ENCODE measurements at places on chromosomes 6 and 20. TPM values are rescaled to one million over a fixed set of nuclear protein-coding genes. Genes with fewer than 3 reads are reported as not detected.

DNA sequence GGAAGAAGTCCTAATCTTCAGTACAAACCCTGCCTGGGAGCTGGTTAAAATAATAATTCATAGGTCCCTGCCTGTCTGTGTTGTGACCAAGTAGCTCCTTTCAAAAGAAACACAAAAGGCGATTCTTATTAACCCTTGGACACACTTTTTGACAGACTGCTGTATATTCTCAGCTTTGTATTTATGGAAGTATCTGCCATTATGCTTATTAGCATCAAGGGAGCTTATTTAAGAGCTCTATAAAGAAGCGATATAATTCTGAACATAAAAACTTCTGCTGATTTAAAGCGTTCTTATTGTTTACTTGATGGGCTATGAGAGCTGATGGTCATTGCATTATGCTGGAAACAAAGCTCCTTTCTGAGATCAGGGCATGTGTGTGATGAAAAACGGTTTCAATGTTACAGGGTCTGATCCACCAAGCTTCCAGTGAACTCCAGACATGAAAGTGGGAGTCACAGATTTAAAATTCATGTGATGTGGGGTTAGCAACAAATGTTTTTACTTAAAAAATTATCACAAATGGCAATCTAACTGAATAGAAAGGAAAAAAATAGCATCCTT is 181.8 kb upstream of the PDE10A start:
- no peak for DNase-seq

GRCh38 chr6:169926617-169927417 is 175.4 kb downstream of the ERMARD start:
- DNase-seq = no peak

EYS gene
- total RNA-seq = 1.6 TPM

GRCh38 chr6:4185846-4186245 is 50.5 kb upstream of the ECI2 start:
- no peak for DNase-seq

RNF39 gene
- total RNA-seq = 2.3 TPM

NNAT gene
- not detected for total RNA-seq

DNA sequence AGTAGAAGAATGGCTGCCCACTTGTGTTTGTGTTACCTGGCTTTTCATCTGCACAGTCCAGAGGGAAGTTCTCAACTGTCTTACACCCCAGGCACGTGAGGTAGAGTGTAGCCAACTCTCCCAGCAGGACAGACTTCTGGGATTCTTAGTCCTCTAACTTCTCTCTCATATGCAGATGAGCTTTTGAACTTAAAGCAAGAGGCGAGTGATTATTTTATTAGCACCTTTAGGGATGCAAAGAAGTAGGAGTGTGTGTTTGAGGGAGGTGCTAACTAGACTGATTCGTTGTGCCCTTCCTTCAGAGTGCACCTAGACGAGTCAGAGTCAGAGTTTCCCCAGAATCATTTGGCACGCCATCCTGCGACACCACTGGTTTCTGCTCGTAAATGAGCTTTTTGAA is 10.8 kb downstream of the CDYL start:
- DNase-seq = no peak

GRM1 gene
- not detected for total RNA-seq

DNA sequence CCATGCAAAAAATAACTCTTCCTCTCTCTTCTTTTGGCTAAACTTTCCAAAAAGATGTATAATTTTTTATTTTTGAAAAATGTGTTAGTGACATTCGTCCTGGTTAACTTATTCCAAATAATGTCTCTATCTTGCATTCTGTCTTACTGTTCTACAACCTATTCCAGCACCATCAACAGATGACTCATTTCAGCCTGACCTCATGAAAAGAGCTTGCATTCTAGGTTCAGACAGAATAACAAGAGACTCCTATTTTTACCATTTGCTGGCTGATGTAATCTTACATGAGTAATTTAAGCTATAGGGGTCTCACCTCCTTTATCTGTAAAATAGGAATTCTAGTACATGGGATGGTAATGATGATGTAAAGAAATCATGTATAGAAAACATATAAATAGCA is 109.0 kb downstream of the FUT9 start:
- DNase-seq = no peak

GRCh38 chr6:18293076-18293904 is 29.0 kb upstream of the DEK start:
- DNase-seq = peak; percentile 27

RAB44 gene
- 0.09 TPM for total RNA-seq

RIPOR3 gene
- not detected for total RNA-seq

RIMS1 gene
- total RNA-seq = not detected

DNA sequence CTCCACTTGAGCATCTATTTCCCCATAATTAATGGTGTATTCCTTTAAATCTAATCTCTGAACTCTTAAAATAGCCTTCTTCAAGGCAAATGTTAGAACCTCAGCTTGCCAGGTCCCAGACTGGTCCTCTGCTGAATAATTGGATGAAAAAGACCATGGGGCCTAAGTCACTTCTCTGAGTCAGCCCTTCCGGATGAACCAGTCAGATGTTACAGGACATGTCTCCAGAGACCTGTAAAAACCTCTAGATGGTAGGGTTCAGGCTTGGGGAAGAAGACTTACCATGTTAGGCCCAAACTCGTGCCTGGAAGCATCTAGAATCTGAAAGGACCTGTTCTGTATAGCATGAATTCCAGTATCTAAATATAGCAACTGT is 97.3 kb downstream of the CDKAL1 start:
- DNase-seq = no peak

- peak; percentile 77 for DNase-seq
Observed at GRCh38 chr6:135088818-135089809, 34.5 kb upstream of the HBS1L start.

PLA2G7 gene
- not detected for total RNA-seq

- DNase-seq = peak; percentile 25
Observed at GRCh38 chr6:56891754-56892153, 63.2 kb upstream of the BEND6 start.

DNA sequence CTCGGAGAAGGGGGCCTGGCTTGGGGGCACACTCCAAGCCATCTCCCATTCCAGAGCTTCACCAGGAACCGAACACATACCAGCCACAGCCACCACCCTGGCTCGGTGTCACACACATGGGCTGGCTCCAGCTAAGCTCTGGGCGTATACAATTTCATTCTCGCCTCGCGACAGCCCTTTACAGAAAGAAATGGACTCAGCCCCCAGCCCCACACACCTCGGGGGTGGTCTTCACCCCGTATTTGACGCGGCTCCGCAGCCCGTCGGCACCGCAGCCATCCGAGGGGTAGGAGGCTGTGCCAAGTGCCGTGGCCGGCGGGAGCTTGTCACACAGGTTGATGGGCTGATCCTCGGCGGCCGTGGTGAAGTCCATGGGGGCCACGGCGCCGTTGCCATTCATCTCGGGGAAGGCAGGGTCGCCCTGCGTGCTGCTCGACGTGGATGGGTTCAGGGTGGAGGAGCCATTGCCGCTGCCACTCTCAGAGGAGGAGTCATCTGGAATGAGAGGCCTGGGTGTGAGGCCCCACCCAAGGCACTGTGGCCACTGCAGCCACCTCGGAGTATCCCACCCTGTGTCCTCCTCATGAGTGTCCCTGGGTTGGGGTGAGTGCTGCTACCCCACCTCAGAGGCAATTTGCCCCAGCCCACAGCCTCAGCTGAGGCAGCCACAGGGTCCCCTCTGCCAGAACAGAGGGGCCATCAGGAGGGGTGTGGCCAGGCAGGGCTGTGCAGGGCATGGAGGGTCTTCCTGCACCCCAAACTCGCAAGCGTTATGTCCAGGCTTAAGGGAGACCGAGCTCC is 98.0 kb downstream of the ASXL1 start:
- DNase-seq = no peak

DNA sequence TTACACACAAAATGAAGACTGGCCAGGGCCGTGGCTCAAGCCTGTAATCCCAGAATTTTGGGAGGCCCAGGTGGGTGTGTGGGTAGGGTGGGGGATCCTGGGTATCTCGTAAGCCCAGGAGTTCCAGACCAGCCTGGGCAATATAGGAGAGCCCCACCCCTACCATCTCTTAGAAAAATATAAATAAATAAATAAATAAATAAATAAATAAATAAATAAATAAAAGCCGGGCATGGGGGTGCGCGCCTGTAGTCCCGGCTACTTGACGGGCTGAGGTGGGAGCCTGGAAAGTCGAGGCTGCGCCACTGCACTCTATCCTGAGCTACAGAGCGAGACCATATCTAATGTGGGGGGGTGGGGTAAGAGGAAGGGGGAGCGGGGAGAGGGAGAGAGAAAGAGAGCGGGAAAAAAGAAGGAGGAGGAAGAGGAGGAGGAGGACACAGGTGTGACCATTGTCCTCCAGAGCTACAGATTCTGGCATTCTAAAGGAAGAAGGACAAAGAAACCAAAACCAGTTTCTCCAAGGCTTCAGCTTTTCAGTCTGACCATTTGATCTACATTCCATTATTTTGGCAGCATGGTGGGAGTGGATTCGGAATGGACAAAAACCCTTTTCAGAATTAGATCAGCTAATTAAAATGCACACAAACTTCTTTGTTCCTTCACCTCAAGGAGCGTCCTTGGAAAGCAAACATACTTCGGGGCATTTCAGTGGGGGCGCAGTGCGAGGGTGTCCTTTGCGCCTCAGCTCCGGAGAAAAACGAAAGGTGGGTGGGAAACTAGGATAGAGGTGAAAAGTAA is 577 bp upstream of the C6orf141 start:
- no peak for DNase-seq

DNA sequence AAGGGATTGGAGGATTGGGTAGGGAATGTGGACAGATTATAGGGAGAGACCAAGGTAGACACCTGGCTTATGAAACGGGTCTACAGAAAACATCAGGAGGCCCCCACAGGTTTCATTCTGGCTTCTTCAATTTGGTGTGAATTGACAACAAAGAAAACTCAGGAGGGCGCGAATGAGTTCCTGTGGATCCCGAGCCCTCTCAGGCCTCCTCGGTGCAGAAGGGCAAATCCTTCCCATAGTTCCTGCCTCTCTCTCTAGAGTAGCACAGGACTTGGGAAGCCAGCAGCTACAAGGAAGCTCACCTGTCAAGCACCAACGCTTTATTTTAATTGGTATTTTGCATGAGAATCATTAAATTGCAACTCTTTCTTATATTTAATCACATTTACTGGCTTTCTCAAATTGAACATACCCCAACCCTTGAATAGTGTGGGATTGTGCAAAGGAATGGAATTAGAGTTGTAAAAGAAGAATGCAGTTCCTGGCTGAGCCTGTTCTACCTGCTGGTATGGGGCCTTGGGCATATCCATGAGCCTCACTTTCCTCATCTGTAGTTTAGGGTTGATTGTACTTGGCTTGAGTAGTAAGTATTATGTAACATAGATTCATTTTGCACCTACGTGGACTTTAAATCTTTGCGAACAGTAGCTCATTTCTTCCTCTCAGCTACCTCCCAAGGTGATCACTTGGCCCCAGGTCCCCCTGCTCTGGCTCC is 56.4 kb upstream of the PHACTR2 start:
- no peak for DNase-seq

- no peak for DNase-seq
Observed at GRCh38 chr6:154512201-154512600, 1.7 kb upstream of the CNKSR3 start.

IP6K3 gene
- 1.7 TPM for total RNA-seq

- DNase-seq = no peak
Observed at GRCh38 chr6:1473598-1473997, 84.2 kb downstream of the FOXF2 start.

DNA sequence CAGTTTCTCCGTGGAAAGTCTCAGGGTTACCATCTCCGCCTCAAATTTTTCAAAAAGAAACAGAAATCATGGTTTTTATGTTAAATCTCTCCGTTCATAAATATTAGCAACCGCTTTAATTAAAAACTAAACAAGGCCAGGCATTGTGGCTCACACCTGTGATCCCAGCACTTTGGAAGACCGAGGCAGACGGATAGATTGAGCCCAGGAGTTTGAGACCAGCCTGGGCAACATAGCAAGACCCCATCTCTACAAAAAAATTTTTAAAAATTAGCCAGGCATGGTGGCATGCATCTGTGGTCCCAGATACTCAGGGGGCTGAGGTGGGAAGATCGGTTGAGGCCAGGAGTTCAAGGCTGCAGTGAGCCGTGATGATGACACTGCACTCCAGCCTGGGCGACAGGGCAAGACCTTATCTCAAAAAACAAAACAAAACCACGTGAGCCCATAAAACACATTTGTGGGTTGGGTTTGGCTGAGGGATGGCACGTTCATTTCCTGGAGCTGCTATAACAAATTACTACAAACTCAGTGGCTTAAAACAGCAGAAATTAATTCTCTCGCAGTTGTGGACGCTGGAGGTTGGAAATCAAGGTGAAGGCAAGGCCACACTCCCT is 223.2 kb downstream of the ZNF217 start:
- no peak for DNase-seq

- peak; percentile 65 for DNase-seq
Observed at GRCh38 chr6:143410859-143411270, 39.6 kb downstream of the ADAT2 start.

ABHD16B gene
- not detected for total RNA-seq

- no peak for DNase-seq
Observed at GRCh38 chr6:27834384-27834783, 77.8 kb downstream of the OR2B2 start.

- no peak for DNase-seq
Observed at GRCh38 chr20:54405540-54405939, 69.9 kb upstream of the DOK5 start.

GRCh38 chr6:87291883-87292282 is 30.5 kb upstream of the SMIM8 start:
- peak; percentile 29 for DNase-seq

DNA sequence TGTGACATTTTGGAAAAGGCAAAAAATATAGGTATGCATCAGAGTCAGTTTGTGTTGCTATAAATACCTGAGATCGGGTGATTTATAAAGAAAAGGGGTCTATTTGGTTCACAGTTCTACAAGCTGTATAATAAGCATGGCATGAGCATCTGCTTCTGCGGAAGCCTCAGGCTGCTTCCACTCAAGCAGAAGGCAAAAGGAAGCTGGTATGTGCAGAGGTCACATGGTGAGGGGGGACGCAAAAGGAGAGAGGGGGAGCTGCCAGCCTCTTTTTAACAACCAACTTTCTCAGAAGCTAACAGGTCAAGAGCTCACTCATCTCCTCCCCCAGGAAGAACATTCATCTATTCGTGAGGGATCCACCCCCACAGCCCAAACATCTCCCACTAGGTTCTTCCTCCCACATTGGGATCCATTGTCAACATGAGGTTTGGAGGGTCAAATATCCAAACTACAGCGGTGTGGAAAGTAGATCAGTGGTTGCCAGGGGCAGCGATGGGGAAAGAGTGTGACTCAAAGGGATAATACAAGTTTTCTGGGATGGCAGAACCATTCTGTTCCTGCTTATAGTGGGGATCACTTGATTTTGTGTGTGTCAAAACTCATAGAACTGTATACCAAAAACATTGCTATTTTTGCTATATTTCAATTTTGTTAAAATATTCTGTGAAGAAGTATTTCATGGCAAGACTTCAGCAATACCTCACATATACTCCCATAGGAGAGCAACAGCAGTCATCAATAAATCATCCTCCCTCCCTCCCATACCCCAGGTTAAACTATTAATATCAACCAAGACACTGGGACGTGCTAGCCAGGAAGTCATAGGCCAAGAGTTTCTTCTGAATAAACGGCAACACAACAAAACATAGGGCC is 9.9 kb upstream of the FAM50B start:
- peak; percentile 80 for DNase-seq

DNA sequence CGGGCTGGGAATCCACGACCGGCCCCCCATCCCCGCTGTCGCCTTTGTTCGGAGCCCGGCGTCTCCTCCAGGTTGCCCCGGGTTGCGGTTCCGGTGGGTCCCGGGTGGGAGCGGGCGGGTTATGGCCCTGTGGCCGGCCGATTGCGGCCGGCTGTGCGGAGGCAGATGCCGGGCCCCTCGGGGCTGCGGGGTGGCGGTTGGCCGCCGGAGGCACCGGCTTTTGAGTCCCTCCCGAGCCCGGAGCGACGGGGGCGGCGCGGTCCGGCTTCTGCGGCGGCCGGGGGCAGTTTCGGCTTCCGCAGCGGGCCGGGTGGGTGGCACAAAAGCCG is 431 bp downstream of the LOC128125822 start:
- no peak for DNase-seq
